ENCODE measurements at places on chromosomes 4 and X.

DNA sequence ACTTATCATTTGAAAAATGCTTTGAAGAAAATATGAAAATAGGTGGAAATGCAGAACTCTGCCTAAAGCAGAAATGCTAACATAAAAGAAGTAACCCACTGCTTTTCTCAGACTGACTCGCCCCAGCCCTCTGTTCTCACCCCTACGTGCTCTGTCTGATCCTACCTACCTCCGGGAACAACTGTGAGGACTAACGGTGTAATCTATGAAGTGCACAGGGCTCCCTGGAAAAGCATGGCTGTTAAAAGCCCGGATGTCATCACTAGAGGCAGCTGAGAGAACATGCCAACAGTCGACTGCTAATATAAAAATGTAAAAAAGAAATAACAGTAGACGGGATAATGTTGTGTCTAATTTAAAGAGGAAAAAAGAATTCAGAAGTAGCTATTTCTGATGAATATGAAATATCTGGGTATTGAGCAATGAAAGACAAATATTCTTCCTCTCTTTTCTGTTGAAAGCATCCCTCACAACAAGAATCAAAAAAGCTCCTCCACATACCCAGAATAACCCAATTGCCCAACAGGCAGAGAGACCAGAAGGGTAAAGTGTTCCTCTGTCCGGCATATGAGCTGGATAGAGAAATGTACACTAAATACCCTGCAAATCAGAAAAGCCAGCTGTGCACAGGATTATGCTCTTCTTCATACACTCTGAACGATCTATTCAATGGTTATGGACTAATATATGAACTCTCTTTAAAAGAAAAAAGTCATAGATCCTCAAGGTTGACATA lies 130.7 kb downstream of the TSPAN5 start:
- DNase-seq: no peak

DNA sequence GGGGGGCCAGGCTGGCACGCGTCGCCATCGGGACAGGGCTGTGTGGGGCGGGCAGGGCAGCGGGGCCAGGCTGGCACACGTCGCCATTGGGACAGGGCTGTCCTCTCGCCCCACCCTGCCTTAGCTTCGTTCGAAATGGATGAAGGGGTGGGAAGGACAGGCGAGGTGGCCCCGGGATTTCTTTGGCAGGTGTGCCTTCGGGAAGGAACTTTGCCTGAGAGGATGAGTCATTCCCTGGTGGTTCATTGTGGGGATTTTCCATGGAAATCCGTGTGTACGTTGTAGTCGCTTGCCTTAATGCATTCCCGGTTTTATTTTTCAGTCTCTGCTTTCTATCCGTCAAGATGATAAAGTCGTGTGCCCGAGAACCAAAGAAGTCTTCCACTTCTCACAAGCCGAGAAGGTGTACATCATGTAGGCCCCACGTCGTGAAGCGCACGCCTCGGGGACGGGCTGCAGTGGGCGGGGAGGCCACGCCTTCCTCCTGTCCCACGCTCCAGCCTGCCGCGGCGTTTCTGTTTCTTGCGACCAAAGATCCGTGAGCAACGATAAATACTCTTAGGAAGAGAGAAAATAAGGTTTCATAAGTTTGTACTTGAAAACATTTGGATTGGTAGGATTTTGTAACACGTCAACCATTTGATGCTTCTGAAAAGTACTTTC lies 8.1 kb upstream of the UVSSA start:
- no peak for DNase-seq

DNA sequence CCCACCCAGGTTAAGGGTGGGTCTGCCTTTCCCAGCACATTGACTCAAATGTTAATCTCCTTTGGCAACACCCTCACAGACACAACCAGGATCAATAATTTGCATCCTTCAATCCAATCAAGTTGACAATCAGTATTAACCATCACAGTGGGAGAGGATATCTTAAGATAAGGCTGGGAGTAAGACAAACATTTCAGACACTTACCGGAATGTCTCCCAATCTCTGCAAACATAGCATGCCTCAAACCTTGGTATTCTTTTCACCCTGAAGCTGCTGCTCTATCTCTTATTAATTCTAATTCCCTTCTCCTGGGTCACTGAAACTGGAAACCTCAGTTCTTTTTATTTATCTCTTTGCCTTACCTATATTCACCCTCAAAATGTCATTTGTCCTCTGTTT lies 19.0 kb upstream of the TAPT1 start:
- no peak for DNase-seq

DNA sequence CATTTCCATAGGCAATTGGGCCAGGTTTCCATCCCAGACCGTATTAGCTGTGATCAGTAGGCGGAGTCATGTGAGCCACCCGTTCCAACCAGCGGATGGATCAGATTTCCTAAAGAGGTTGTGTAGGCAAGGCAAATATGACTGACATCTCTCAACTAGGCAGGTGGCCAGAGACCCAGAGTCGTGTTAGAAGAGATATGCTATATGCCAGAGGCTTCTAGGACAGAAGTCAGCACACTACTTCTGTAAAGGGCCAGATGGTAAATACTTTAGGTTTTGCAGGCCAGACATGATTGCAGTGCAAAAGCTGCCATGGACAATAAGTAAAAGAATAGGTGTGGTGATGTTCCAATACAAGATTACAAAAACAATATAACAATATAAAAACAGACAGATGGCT lies 788.4 kb downstream of the RPA4 start:
- DNase-seq: no peak

- no peak for DNase-seq
These were observed 130.0 kb upstream of the MAOA start for GRCh38 chrX:43525901-43526610.

- DNase-seq: no peak
These were observed 29.7 kb downstream of the BCOR start for GRCh38 chrX:40068048-40068447.

DNA sequence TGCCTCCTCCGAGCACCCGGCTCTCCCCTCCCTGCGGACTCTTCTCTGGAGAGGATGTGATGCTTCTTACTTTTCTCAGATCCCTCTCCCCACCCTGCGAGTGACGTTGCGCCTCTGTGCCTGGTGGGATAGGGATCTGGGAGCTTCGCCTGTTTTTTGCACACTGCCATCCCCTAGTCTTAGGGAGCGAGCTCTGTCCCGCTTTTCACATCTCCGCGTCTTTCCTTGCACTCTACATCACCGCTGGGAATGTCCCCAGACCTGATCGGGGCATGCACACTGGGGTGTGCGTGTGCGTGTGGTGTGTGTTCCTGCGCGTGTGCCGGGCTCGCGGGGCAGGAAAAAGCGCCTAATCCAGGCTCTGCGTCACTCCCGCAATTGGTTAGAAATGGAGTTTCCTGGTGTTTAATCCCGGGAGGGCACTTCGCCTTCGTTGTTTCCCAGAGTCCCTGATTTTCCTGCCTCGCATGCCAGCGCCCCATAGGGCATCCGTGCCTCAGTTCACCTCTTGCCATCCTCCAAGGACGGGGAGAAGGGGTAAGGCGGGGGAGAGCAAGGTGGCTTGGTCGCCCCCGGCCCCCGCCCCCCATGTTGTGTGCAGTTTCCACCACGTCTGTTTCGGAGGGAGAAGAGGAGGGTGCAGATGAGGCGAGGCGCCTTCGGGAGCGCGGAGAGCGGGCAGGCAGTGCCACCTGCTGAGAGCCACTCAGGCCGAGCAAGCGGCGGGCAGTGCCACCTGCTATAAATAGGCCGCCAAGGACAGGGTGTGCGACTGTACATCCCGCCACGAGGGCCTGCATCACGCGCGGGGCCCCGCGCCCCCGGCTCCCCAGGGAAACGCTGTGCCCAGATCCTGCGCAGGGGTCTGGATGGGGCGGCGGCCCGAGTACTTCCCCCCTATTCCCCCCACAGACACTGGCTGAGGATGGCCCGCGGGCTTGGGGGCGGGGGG lies 759 bp upstream of the TBC1D1 start:
- no peak for DNase-seq

DNA sequence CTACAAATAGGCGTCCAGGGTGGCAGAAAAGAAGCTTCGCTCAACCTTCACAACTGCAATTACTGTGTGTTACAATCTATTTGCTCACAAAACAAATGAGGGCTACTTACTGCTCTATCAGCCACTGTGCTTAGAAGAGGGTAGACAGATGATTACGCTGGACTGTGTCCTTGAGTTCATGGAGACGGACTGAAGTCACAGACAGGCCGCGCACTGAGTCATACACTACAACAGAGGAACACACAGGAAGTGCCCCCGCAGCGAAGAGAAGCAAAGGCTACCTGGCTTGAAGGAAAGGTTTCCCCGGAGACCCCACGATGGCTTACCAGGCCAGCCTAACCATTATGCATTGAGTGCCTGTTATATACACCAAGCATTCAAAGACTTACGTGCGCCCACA lies 25.6 kb downstream of the FAT1 start:
- DNase-seq: no peak

GRCh38 chrX:139844884-139845283 lies 88.0 kb downstream of the ATP11C start:
- DNase-seq: no peak

DNA sequence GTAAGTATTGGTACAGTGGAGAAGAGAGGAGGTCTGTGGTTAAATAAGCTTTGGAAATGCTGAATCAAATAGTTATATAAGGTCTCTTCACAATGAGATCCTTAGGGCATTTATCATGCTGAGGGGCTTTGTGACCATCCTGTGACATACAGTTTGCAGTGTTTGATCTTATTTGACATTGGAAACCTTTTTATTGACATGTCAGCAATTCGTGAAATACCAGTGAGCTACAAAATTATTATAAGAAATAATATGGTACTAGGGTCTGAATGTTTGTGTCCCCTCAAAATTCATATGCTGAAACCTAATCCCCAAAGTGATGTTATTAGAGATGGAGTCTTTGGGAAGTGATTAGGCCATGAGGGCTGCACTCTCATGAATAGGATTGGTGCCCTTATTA lies 98.4 kb downstream of the MID1IP1 start:
- no peak for DNase-seq

GRCh38 chrX:81708487-81708886 lies 506.6 kb downstream of the SH3BGRL start:
- DNase-seq: no peak

- no peak for DNase-seq
These were observed 200.7 kb downstream of the SOWAHB start for GRCh38 chr4:76697129-76697803.

- DNase-seq: no peak
These were observed 5.9 kb upstream of the TNIP2 start for GRCh38 chr4:2762048-2762447.

GRCh38 chr4:83388313-83388676 lies 53.6 kb upstream of the HPSE start:
- no peak for DNase-seq

DNA sequence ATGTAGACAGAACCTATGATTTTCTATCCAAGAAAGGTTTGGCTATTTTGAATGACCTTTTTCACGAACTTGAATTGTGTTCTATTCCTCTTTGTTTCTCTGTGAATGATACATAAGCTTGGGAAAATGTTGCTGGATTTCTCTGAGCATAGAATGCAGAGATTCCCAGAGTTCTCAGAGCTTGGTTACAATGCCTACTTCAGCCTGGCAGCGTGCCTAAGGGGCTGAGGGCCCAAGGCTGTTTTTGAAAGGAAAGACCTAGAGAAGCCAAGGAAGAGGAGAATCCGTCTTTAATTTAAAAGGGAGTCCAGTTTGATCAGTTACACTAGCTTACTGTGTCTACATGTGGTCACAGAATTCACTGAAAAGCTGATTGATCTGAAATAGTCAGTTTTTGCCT lies 55.3 kb upstream of the CXorf51B start:
- no peak for DNase-seq

- DNase-seq: no peak
These were observed 608 bp downstream of the RAPGEF2 start for GRCh38 chr4:159103384-159103990.

DNA sequence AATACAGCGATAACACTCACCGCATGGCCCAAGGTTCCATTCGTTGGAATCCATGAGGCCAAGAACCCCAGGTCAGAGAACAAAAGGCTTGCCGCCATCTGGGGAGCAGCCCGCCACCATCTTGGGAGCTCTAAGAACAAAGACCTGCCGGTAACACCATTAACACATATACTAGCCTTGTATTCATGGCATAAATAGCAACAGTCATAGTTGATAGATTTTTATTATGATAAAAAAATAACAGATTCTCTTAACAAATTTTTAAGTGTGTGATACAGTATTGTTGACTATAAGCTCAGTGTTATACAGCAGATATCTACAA lies 309.4 kb downstream of the GLUD2 start:
- DNase-seq: no peak

GRCh38 chrX:55028040-55028439 lies 2.7 kb downstream of the ALAS2 start:
- no peak for DNase-seq

- DNase-seq: no peak
These were observed 7.9 kb upstream of the AMBN start for GRCh38 chr4:70583952-70584834.

DNA sequence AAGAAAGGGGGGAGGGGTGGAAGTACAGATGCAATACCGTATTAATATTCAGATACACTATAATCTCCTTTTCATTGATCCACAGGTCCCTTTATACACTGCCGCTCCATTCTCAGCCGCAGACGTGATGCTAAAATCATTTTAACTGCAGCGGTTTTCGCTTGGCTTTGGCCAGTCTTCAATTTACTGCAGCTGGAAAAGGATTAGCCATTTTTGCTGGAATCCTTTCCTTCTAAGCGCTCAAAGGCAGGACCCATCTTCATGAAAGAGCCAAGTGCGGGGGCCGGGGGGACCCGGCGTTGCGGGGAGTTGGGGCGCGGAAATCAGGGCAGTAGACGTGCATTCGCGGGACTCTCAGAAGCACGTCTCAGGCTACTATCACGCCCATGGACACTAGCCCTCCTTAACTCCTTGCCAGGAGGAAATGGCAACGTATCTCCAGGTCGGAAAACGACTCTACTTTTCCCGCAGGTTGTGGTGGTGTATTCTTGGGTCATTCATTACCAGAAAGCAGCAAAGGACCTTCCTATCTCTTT lies 1.7 kb upstream of the PCDH10 start:
- no peak for DNase-seq

- no peak for DNase-seq
These were observed 123.7 kb downstream of the STOX2 start for GRCh38 chr4:184028561-184029374.

GRCh38 chrX:32289356-32289755 lies 922.0 kb downstream of the DMD start:
- no peak for DNase-seq

- no peak for DNase-seq
These were observed 228.8 kb downstream of the NSUN7 start for GRCh38 chr4:40978548-40978947.

DNA sequence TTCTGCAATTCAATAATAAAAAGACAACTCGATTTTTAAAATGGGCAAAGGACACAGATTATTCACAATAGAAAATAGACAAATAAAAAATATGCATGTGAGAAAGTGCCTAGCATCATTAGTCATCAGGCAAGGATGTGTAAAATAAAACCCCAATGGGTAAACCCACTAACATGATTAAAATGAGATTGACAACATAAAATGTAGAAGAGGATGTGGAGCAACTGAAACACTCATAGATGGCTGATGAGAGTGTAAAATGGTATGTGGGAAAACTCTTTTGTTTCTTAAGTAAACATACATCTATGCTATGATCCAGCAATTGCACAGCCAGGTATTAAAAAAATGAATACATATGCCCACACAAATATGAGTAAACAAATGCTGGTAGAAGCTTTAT lies 177.6 kb downstream of the IQCM start:
- no peak for DNase-seq
